Endothelial cell of umbilical vein (primary cell): ENCODE measurements at places on chromosomes 1 and 21. TPM values are rescaled to one million over a fixed set of nuclear protein-coding genes. Genes with fewer than 3 reads are reported as not detected.

- peaks cover 11% of the 10 kb centered on the region for H3K27me3 ChIP-seq
- H3K36me3 ChIP-seq = no peaks in the 10 kb centered on the region
- no peak overlapping the region for H3K4me3 ChIP-seq
- H3K4me1 ChIP-seq = no peaks in the 10 kb centered on the region
- H3K27ac ChIP-seq = no peak overlapping the region
Measured at GRCh38 chr1:38052750-38053415, 6.3 kb upstream of the POU3F1 start.

- DNase-seq = no peak
- H3K4me1 ChIP-seq = peaks cover 9% of the 10 kb centered on the region
- H3K4me3 ChIP-seq = no peak overlapping the region
- no peaks in the 10 kb centered on the region for H3K27me3 ChIP-seq
Measured at GRCh38 chr1:27543284-27543683, 53.3 kb upstream of the WASF2 start.

- no peak overlapping the region for H3K27ac ChIP-seq
- H3K27me3 ChIP-seq = no peaks in the 10 kb centered on the region
- no peak overlapping the region for H3K4me3 ChIP-seq
- H3K4me1 ChIP-seq = no peaks in the 10 kb centered on the region
- H3K36me3 ChIP-seq = peaks cover 2% of the 10 kb centered on the region
Measured at GRCh38 chr1:52041551-52042185, 8.1 kb upstream of the KTI12 start.

DNA sequence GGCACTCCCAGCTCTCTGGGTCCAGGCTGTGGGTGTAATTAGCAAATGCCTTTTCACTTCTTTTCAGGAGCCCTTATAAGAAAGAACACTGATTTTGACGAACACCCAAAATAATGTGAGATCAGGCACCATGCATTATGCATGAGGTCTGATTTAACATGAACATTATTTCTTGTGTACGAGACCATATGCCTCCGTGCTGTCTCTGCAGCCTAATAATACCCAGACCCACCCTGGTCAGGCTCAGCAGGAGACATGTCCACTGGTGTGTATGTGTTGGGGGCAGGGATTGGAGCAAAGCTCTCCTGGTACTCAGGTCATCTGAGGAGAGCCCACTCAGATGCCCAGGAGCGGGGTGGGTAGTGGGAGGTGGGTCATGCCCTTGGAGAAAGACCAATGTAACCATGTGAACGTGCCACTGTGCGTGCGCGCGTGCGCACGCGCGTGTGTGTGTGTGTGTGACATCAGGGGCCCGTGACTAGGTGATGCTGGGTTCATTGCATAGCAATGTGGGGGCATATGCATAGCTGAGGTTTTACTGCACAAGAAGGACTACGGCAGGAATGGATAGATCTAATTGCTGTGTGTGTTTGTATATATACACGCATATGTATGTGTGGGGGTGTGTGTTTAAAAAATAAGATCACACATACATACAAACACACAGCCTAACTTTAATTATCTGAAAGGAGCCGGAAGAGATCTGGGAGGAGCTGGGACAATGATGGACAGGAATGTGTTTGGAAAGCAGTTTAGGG lies 7.1 kb downstream of the POU3F1 start:
- no peak overlapping the region for H3K27ac ChIP-seq
- no peak overlapping the region for H3K4me3 ChIP-seq
- peaks cover under 1% of the 10 kb centered on the region for H3K4me1 ChIP-seq
- no peak for DNase-seq
- H3K36me3 ChIP-seq = no peaks in the 10 kb centered on the region

GRCh38 chr1:23148084-23148483 lies 20.6 kb downstream of the LUZP1 start:
- no peak overlapping the region for H3K4me3 ChIP-seq
- H3K27ac ChIP-seq = no peak overlapping the region
- H3K36me3 ChIP-seq = no peaks in the 10 kb centered on the region
- peak; percentile 39 for DNase-seq
- peaks cover 17% of the 10 kb centered on the region for H3K4me1 ChIP-seq

DNA sequence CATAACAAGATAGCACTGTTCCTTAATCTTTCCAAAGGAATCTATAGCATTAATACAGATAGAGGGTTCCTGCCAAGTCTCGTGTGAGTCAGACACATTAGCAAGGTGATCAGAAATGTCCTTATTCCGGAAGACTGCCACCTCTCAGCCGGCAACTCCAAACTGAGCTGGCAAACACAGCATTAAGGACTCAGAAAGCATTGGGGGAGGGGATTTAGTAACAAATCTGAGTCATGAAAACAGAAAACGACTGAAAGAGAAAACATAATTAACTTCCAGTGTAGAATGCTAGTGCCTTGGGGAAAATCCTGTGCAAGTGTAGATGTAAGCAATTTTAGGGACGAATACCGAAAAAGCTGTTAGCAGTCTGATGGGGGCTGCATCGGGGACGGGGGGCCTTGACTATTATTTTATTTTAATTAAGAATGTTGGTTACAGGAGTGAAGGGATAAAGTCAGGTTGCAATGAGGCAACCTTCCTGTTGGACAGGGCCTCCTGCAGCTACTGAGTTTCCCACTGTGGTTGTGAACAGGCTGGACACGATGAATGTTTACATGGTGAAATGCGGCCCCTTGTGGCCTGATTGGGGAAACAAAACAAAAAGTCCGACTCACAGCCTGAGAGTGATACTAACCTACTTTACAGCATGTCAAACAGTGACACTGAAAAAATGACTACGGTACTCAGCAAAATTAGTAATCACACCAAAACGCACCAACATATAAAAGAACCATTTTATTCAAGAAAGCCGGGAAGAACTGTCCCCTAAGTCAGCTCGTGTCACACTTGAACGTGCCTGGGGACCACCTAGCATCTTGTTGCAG lies 20.7 kb downstream of the MIS18A start:
- no peak overlapping the region for H3K27ac ChIP-seq
- no peaks in the 10 kb centered on the region for H3K36me3 ChIP-seq
- DNase-seq = peak; percentile 80

DNA sequence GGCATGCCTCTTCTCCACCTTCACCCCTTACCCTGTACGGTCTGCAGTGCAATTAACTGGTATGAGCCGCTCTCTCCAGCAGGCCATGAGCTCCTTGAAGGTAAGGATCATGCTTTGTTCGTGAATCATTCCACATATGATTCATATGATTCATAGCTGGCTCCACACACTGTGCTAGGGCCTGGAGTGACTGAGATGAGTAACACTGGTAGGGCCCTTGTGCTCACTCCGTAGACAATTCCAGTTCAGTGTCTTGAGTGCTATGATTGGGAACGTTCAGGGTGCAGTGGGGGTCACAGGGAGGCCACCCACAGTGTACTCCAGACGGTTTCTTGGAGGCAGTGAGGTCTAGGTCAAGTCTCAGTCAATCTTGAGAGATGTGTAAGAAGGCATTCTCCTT lies 239.8 kb downstream of the LMX1A start:
- no peaks in the 10 kb centered on the region for H3K36me3 ChIP-seq
- no peak overlapping the region for H3K27ac ChIP-seq
- DNase-seq = no peak
- no peaks in the 10 kb centered on the region for H3K4me1 ChIP-seq

DNA sequence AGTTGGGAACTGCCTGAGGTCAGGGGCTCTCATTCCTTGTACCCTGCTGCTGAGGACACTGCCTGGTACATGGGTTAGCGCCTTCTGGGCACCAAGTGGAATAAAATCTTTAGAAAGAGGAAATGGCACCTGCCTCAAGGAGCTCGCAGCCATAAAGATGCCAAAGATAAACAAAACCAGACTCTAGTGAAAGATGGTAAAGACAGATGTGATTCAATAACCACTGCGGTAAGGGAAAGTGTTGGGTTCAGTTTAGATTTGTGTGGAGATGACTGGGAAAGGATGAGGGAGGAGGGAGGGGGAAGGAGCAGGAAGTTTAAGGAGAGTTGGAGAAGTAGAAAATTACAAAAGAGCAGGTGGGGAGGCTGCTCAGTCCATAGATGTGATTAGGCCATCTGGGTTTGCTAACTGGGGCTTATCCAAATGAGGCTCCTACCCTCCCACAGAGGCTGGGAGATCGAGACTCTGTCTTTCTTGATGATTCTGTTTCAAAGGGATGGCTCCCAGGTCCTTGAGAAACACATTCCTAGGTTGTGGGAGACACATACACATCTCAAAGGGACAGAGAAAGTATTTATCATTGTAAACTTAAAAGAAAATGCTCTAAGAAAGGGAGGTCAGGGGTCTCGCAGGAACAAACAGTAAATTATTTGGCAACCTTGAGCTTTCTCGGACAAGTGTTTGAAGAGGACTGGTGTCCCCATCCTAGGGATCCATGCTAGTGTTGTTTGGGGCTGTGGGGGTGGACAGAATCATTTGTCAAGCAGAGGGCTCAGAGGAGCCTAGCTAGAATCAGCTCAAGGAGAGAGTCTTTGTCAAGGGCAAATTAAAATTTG lies 65.7 kb upstream of the MORC3 start:
- no peak overlapping the region for H3K4me3 ChIP-seq
- no peak overlapping the region for H3K27ac ChIP-seq
- H3K4me1 ChIP-seq = no peaks in the 10 kb centered on the region
- no peaks in the 10 kb centered on the region for H3K36me3 ChIP-seq

GRCh38 chr21:25670726-25671125 lies 31.7 kb downstream of the JAM2 start:
- no peaks in the 10 kb centered on the region for H3K27me3 ChIP-seq
- no peak overlapping the region for H3K4me3 ChIP-seq
- peak; percentile 73 for DNase-seq
- H3K4me1 ChIP-seq = no peaks in the 10 kb centered on the region
- H3K36me3 ChIP-seq = no peaks in the 10 kb centered on the region

DNA sequence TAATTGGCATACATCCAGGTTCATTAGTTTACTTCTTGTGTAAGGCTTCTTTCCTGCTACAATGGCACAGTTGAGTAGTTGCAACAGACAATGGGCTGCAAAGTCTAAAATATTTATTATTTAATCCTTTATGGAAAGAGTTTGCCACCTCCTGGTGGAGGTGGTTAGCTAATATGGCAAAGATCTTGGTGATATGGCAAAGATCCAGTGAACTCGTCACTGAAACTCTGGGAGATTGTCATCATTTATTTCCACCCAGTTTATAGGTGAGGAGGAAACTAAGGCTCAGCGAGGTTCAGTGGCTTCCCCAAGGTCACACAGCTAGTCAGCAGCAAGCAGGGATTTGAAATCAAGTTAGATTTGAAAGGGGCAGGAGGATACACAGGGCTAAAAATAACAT lies 16.1 kb upstream of the IFFO2 start:
- H3K36me3 ChIP-seq = no peaks in the 10 kb centered on the region
- H3K4me3 ChIP-seq = no peak overlapping the region
- DNase-seq = peak; percentile 60
- peak overlapping the region; percentile 19 for H3K27ac ChIP-seq
- H3K4me1 ChIP-seq = peaks cover 15% of the 10 kb centered on the region
- no peaks in the 10 kb centered on the region for H3K27me3 ChIP-seq

- no peak overlapping the region for H3K4me3 ChIP-seq
- H3K27ac ChIP-seq = no peak overlapping the region
- H3K27me3 ChIP-seq = peaks cover 9% of the 10 kb centered on the region
- H3K4me1 ChIP-seq = no peaks in the 10 kb centered on the region
Measured at GRCh38 chr1:182702826-182703524, 18.6 kb upstream of the RGS8 start.

Gene CD1B
- not detected in 2 replicates for total RNA-seq

Gene LEMD1
- total RNA-seq = not detected in 2 replicates

Gene GDAP2
- total RNA-seq = 20.7 and 21.5 TPM in 2 replicates

Gene CYP2J2
- total RNA-seq = 0.18 and 0.27 TPM in 2 replicates

Gene LRRC71
- 0.66 and 1.2 TPM in 2 replicates for total RNA-seq

Gene OR2T33
- total RNA-seq = not detected in 2 replicates

Gene SPRR2G
- not detected in 2 replicates for total RNA-seq

Gene UAP1
- total RNA-seq = 89.8 and 91.5 TPM in 2 replicates

Gene TMEM81
- 2.9 TPM in 2 replicates for total RNA-seq

Gene BCAR3
- total RNA-seq = 31.2 and 32.9 TPM in 2 replicates
